ENCODE measurements at places on chromosomes 11 and 22. TPM values are rescaled to one million over a fixed set of nuclear protein-coding genes. Genes with fewer than 3 reads are reported as not detected.

DNA sequence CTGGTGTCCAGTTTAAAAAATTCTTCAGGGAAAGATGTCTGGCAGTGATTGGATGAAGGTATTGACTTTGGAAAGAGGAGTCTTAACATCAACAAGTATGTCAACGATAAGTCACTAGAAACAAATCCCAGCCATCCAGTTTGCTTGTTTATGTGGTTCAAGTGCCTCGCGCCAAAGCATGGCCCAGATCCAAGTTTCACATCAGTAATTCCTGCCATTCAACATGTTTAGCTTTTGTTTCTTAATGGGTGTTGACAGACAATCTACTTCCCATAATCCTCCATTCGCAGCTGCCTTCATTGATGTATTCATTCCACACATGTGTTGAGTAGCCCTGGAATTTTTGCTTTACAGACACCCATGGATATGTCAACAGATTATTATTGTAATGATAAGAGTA, 77.8 kb downstream of the UBASH3B start:
- no peak for DNase-seq

DNA sequence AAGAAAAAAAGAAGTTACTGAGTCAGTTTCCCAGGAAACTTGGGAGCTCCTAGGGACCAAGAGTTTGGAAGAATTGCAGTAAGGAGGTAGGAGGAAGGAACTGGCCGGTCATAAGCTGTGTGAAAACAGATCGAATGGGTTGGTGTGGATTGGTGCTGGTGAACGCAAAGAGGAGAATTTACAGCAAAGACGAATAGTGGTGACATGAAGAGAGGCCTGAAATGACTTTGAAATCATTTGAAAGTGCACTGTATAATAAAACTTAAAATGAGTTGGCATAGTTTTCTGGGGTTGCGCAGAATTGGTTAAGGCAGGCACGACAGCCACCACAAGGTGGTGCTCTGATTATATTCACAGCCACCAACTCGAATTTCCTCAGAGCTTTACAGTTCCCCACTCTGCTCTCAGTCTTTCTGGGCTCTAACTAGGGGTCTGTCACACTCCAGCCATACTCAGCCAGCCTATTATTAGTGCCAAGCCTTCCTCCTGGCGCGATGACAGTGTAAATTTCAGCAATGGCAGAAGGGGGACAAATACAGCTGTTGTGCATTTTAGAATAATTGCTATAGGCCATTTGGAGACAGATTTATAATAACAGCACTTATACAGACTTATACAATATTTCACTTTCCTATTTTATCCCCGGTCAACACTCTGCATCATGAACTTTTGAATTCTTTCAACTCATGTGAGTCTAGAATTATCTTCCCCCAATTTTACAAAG, 8.3 kb upstream of the HTR3B start:
- peak; percentile 45 for DNase-seq

The PRR33 gene
- not detected for total RNA-seq

DNA sequence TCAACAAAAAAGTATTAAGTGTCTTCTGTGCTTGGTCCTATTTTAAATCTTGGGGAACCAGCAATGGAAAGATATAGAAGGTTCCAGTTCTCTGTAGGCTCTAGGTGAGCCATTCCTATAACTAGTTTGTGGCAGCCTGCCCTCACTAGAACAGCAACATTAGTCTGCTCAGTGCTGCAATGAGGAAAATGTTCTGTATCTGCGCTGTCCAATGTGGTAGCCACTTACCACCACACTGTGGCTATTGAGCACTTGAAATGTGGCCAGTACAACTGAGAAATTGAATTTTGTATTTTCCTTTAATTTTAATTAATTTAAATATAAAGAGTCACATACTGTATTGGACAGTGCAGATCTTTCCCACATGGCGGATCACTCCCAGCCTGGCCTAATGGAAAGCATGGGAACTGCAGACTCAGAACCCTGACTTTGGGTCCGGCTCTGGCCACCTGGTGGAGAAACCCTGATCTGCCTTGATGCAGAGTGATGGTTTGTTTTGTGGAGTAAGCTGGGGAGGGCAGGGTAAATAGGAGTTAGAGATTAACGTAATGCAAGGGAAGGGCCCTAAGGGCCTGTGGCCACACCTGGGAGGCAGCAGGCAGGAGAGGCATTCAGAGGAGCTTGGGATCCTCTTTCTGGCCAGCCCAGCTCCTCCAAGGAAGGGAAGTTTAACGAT, 101.0 kb downstream of the ME3 start:
- DNase-seq, result peak; percentile 70

The DBX1 gene
- not detected for total RNA-seq

The SLC22A9 gene
- not detected for total RNA-seq

The RAPSN gene
- total RNA-seq, result not detected

DNA sequence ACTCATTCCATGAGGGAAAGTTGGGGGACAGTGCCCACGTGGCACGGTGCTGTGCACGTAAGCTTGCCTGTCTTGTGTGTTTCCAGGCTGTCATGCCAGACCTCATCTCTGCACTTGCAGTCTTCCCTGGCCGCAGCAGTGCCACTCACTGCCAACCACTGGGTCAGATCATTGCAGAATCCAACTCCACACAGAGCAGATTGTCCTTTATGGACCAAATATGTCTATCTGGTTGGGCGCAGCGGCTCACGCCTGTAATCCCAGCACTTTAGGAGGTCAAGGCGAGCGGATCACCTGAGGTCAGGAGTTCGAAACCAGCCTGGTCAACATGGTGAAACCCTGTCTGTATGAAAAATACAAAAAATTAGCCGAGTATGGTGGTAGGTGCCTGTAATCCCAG, 4.4 kb upstream of the PPARA start:
- no peak for DNase-seq

- peak; percentile 49 for DNase-seq
Observed at GRCh38 chr22:43136255-43136654, 6.9 kb downstream of the MCAT start.

The GRM5 gene
- total RNA-seq, result not detected

- DNase-seq, result peak; percentile 73
Observed at GRCh38 chr22:20424932-20425565, 12.6 kb downstream of the SCARF2 start.

- no peak for DNase-seq
Observed at GRCh38 chr22:48263791-48264351, 1501.4 kb downstream of the TBC1D22A start.

GRCh38 chr11:61961570-61962212, 5.7 kb downstream of the FTH1 start:
- DNase-seq, result peak; percentile 18

DNA sequence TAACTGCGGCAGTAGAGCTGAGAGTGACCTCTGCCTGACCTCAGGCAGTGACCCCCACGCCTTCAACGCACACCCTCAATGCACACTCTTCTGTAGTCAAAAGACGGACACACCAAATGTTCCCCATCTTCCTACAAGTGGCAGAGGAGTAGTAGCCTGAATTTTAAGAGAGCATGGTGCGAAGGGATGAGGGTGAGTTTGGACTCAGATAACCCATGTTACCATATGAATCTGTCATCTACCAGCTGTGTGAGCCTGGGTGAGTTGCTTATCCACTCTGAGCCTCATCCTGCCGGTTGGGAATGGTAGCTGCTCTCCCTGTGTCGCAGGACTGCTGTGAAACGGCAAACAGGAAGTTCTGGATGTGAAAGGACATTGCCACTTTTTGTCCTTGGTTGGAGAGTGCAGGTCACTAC, 20.6 kb upstream of the ROBO3 start:
- no peak for DNase-seq

GRCh38 chr11:117295438-117296137, 4.4 kb downstream of the BACE1-AS start:
- no peak for DNase-seq

The CFAP300 gene
- not detected for total RNA-seq

DNA sequence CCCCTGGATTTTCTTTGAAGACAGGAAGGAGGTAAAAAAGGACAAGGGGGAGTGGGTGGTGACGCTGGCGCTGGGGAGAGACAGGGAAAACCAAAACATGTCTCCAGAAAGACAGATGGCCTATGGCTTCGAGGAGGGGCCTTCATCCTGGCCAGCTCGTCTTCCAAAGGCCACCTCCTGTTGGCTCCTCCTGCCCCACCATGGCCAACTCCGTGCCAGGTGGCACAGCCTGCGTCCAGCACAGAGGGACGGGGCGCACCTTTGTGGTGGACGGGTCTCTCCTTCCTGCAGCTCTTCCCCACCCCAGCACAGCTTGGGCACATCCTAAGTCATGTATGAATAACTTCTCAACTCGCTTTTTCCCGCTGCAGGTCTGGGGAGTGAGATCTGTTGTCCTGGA, 22.7 kb downstream of the IGSF9B start:
- DNase-seq, result no peak

All from K562 (cell line).